Kidney (tissue), 22 donors: ENCODE measurements at places on chromosomes 1 and 21. TPM values are rescaled to one million over a fixed set of nuclear protein-coding genes. Genes with fewer than 3 reads are reported as not detected.

- DNase-seq, result no peak
Measured at GRCh38 chr1:223006371-223006770, 136.7 kb downstream of the TLR5 start.

- DNase-seq, result no peak
Measured at GRCh38 chr1:64472040-64472376, 2.1 kb downstream of the CACHD1 start.

DNA sequence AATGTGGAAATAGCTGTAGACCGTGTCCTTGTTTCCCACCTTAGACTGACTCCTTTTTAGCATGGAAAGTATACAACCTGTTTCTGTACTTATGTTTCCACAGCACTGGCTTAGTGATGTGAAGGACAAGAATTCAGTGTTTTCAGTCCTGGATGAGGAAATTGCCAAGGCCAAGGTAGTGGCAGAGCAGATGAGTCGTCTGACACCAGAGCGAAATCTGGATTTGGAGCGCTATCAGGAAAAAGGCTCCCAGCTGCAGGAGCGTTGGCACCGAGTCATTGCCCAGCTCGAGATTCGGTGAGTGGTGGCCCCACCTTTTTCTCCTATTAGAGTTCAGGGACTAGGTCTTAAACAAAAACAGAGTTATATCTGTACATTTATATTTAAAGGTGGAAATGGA lies 112.6 kb downstream of the MACF1 start:
- no peak for DNase-seq

- DNase-seq, result peak; percentile 27
Measured at GRCh38 chr1:93908394-93909145, 660 bp downstream of the GCLM start.

DNA sequence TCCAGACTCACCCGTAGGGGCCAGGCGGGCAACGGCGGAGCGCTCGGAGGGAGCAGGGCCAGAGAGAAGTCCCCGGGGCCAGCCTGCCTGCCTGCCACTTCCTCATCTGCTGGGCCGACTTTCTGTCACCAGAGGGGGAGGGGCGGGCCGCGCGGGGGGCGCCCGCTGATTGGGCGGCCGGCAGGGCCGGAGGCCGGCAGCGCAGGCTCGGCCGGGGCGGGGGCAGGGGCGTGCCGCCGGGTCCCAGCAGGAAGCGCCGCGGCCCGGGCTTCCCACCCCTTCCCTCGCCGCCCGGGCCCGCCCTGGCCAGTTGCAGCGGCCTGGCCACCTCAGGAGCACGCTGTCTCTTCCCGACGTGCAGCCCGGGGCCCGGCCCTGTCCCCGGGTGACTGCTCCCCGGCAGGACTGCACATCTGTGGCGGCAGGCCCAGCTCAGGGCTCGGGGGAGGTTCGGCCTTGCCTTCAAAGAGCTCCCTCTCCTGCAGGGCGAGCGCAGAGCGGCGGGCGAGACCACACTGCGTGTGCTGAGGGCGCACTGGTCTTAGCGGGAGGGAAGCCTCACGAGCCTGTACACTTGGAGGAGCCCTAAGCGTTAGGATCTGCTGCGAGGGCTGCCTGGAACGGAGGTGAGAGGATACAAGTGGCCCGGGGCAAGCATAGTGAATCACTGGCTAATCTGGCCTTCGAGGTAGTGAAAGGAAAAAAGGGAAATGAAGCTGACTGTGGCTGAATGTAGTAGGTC lies at the start of gene ELOVL1:
Gene ELOVL1, minus strand, starts transcription at position 108 of the 742 bp plus-strand sequence. CDS start 2,402 bp downstream, outside the sequence.
- peak; percentile 93 for DNase-seq

- DNase-seq, result no peak
Measured at GRCh38 chr1:1179983-1180861, 6.5 kb downstream of the TTLL10 start.

- no peak for DNase-seq
Measured at GRCh38 chr1:199194862-199195261, 556.0 kb downstream of the PTPRC start.

DNA sequence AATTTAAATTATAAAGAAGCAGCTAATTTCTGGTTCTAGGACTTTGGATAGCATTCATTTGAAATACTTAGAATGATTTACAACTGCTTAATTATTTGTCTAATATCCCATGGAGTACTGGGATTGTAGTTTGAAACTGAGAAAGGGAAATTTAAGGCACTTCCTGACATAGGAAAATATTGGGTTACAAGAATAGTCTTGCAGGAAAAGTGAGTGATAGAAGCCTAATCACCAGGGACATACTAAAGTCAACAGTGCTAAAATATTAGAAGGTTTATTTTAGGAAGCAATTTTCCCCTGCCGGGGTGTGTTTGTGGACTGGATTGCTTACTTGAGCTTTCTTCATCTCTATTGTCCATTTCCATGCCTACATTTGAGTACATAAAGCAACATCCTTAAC lies 661.6 kb downstream of the ADGRL2 start:
- DNase-seq, result no peak

- no peak for DNase-seq
Measured at GRCh38 chr1:76418531-76418930, 344.0 kb downstream of the ST6GALNAC3 start.

DNA sequence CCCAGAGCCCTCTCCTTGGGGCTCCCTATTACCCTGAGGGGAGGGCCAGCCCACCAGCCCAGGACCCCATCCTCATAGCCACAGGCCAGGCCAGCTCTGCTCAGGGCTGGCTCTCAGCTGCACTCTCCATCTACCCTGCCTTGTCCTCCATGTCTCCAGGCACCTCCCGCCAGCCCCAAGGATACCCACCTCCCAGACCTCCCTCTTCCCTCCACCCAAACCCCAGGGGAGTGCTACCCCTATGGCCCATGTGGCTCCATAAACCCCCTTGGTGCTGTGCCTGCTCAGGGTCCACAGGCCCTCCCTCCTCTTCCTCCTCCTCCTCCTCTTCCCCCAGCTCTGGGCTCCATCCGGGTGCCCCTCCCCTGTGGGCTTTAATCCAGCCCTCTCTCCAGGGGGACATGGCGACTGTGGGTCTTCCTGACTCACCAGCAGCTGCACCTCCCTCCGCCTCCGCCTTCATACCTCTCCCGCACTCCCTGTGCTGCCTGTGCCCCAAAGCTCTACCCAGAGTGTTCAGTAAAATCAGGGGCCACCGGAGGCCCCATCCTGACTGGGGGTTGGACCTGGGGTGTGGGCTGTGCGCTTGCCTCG lies 9.1 kb downstream of the YBEY start:
- no peak for DNase-seq

TPRG1L gene
- 37.1 TPM for total RNA-seq

CLEC20A gene
- 0.47 TPM for total RNA-seq

CFAP141 gene
- not detected for total RNA-seq

C4BPB gene
- 1.3 TPM for total RNA-seq

TMEM53 gene
- 16.4 TPM for total RNA-seq

SERPINC1 gene
- total RNA-seq, result 0.41 TPM

ZNF692 gene
- 29.6 TPM for total RNA-seq

SLC22A15 gene
- 9.8 TPM for total RNA-seq

ETV3L gene
- not detected for total RNA-seq

KISS1 gene
- total RNA-seq, result 0.50 TPM

OR2T33 gene
- total RNA-seq, result not detected

DMRTA2 gene
- not detected for total RNA-seq

GON4L gene
- total RNA-seq, result 62.1 TPM

ARV1 gene
- total RNA-seq, result 21.1 TPM

CFHR1 gene
- 22.0 TPM for total RNA-seq

CD48 gene
- 20.5 TPM for total RNA-seq
